ENCODE measurements at places on chromosomes 13 and 19.
A peak's percentile ranks its signal among the peaks of the same experiment; 100 is the strongest.

DNA sequence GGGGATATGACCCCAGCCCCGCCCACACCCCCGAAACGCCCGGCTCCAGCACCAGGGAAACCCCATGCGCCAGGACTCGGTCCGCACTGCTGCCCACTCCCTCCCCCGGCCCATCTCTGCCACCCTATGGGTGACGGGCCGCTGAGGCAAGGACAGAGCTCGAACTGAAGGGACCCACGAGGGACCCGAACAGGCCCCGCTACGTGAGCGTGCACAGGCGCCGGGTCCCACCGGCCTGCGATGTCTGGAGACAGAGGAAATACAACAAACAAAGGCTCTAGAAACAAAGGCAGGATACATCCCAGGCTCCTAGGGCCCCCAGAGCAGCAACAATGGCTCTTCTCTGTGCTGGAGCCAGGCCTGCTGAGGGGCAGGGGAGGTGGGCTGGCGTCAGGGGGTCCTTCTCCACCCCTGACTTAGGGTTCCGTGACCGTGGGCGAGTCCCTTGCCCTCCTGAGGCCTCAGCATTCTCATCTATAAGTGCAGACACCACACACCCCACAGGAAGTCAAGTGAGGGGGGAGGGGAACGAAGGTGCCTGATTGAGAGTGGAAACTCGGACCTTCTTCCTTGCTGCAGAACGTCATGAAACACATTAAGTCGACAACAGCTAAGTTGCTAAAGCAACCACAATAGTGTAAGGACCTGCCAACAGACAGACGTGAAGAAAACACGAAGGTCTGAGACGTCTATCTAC, 3.1 kb downstream of the ABHD17A start:
- DNase-seq = no peak

- DNase-seq = no peak
Measured at GRCh38 chr19:39426170-39426569, 9.6 kb downstream of the RPS16 start.

GRCh38 chr19:11678504-11678903, 60.2 kb downstream of the ZNF823 start:
- DNase-seq = no peak

DNA sequence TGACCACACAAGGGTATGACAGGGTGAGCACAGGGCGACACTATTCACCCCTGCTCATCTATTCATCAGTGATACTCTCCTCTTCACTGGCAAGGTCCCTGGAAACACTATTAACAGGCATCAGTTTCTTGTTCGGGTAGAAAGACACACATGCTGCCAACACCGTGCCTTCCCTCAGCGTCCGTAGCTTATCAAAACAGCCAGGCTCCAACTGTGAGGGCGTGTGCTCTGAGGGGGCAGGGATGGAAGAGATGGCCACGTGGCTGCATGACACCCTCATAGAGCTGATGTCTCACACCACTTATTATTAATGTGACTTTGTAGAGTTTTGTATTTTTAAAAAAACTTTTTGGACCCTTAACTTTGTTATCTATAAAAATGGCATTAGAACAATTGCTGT, 160.3 kb downstream of the ITGBL1 start:
- no peak for DNase-seq

- no peak for DNase-seq
Measured at GRCh38 chr19:48600679-48601417, 5.7 kb upstream of the SPACA4 start.

DNA sequence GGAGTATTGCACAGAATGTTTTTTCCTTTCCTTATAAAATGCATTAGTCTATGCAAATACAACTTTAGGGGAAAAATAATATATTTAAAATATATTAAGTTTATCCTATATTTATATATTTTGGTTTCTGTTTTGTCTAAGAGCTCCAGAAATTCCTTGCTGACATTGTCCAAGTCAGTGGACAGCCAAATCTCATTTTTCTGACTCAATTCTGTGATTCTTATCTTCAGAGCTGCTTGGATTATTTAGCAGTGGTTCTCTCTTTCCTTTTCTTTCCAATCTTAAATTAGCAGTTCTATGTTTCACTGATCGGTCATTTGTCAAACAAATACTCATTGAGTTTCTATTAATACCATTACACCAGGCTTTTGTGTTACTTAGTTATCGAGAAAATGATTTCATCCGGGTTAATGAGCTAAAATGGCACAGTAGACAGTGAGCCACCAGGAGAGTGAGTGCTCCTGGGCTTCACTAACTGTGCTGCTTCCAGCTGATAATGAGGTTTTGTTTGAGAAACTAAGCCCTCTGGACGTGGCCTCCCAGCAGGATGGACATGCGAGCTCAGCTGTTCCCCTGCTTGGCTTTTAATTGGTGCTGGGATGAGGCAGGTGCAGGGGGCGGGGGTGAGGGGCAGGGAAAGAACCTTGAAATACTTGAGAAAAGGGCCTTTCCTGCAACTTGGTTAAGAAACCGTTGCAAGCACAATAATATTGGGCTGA, 44.0 kb downstream of the ATP11A start:
- DNase-seq = peak; percentile 35

- no peak for DNase-seq
Measured at GRCh38 chr19:53624771-53625545, 6.8 kb upstream of the DPRX start.
